AG04449 (cell line): ENCODE measurements at places on chromosomes 11 and 22.

- DNase-seq = no peak
These were observed 2.2 kb downstream of the TUT1 start for GRCh38 chr11:62588966-62589637.

DNA sequence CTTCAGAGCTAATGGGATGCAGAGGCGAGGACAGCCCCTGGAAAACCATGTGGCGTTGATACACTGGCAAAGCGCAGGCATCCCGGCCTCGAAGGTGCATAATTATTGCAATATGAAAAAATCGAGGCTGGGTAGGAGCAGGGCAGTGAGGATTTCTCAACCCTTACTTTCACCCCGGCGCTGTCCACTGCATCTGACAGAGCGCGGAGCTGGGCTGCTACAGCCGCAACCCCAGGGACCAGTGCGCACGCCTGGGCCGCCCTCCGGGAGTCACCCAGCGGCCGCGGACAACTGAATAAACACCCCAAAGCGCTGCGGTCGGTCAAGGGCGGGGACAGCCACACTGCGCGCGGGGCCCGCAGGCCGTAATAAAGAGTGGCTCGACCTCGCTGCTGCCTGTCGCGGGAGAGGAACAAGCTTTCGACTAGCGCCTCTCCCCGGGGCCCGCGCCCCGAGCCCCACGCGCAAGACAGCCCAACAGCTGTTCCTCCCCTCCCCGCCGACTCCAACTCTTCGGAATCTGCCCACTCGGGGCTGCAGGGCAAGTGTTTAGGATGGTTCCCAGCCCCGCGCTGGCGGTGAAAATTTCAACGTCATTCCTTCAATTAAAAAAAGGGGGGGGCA, 3.6 kb upstream of the WT1 start:
- DNase-seq = no peak

DNA sequence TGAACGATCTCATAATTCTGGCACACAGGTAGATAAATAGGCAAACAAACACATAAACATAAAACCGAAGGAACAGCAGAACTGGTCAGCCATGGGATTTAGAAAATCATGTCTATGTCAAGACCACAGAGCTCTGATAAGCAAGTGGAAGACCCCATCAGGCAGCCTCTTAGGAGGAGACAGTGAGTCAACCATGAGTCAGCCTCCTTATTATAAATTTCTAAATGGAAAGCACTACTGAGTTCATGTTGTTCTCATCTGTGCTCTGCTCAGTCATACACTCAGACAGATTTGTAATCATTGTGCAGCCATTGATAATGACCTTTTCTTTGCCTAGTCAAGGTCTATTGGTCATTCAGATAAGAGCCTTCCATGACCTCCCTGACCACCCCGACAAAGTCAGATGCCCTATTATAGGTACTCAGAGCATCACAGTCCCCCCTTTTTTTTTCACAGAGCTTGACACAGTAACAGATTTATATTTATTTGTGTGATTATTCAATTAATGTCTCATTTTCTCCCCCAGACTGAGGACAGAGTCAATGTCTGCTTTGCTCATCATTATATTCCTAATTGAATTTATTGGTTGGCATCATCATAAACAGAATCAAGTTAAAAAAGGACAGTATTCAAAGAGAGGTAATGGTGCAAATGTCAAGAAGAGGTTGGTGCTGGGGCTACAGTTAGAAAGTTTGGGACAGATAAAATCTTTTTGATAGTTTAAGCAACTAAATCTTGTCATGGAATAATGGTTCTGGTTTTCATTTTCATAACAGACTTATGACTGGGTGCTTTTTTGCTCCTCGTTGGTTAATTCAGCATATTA, 579.7 kb upstream of the CCDC90B start:
- no peak for DNase-seq

DNA sequence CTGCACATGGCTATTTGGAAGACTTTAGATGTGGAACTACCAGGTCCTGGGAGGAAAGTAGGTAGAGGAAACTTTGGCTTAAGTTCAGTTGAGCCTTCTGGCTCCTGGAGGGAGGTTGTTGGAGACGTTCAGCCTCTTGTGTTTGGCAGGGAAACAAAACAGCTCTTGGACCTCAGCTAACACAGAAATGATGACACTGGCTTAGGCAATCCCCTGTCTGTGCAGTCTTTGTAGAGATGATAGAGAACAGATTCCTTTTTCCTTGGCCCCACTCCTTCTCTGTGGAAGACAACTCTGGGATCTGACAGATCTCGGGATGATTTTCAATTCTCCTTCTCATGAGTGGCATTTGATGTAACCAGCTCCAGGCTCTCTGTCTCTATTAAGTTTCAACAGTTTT, 428.5 kb downstream of the TMEM135 start:
- DNase-seq = no peak

GRCh38 chr11:103359216-103359615, 250.0 kb downstream of the DYNC2H1 start:
- no peak for DNase-seq

- no peak for DNase-seq
These were observed 25.7 kb upstream of the CDC42EP2 start for GRCh38 chr11:65288706-65289536.

GRCh38 chr11:70630816-70631623, 232.7 kb downstream of the CTTN start:
- DNase-seq = no peak

- DNase-seq = no peak
These were observed 761.5 kb downstream of the NTM start for GRCh38 chr11:132131961-132132360.

DNA sequence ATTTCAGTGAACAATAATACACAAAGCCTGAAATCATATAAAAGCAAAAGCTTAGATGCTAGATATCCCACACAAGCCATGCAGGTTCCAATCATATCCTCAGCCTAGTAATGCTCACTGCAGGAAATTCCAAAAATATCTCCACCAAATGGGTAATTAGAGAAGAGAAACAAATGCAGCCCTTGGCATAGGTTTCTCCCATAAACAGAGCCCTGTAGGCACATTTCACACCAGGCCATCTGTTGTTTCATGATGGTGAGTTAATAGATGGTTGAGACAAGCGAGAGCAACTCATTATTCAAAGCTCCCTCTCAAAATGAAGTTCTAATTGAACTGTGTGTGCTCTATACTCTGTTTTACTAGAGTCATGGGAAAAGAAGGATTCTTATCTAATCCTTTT, 154.6 kb upstream of the TRPC6 start:
- no peak for DNase-seq
